ENCODE measurements at places on chromosomes 2 and 18. TPM values are rescaled to one million over a fixed set of nuclear protein-coding genes. Genes with fewer than 3 reads are reported as not detected.

DNA sequence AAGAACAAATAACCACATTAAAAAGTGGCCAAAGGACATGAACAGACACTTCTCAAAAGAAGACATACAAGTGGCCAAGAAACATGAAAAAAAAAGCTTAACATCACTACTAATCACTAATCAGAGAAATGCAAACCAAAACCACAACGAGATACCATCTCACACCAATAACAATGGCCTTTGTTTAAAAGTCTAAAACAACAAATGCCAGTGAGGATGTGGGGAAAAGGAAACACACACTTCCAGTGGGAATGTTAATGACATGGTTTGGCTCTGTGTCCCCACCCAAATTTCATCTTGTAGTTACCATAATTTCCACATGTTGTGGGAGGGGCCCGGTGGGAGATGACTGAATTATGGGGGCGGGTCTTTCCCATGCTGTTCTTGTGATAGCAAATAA lies 147.1 kb downstream of the GALNT1 start:
- no peak overlapping the region for H3K27ac ChIP-seq
- H3K4me1 ChIP-seq: no peaks in the 10 kb centered on the region
- H3K27me3 ChIP-seq: no peaks in the 10 kb centered on the region
- no peaks in the 10 kb centered on the region for H3K36me3 ChIP-seq
- no peak for DNase-seq

- H3K36me3 ChIP-seq: no peaks in the 10 kb centered on the region
- no peak overlapping the region for H3K4me3 ChIP-seq
- no peaks in the 10 kb centered on the region for H3K27me3 ChIP-seq
- H3K4me1 ChIP-seq: peaks cover 16% of the 10 kb centered on the region
- peak; percentile 81 for DNase-seq
- H3K27ac ChIP-seq: no peak overlapping the region
Observed at GRCh38 chr2:46650556-46651001, 171.2 kb downstream of the TMEM247 start.

C1GALT1C1L gene
- 2.7 TPM for total RNA-seq

DNA sequence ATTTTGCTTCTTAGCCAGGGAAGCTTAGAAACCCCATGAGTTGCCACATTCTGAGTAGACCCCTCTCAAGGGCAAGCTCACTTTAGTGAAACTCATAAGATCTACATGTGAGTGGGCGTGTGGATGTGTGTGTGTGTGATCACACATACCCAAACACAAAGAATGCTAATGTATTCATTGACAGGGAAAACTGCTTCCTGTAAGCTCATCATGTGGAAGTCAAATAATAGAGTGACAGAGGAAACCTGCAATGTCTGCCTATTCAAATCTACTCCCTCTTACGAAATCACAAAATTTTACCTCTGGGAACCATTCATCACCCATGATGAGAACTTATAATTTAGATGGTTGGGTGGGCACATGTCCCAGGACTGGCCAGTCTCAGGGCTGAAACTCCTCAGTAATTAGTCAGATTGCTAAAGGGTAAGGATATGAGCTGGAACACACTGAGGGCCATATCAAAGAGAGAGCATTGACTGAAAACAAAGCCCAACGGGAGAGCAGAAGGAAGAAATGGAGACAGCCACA lies 94.5 kb upstream of the CCDC150 start:
- DNase-seq: no peak

GRCh38 chr2:43255296-43255910 lies 29.0 kb upstream of the ZFP36L2 start:
- H3K4me1 ChIP-seq: peaks cover 32% of the 10 kb centered on the region
- no peak overlapping the region for H3K4me3 ChIP-seq
- no peak for DNase-seq
- no peaks in the 10 kb centered on the region for H3K36me3 ChIP-seq
- H3K27me3 ChIP-seq: no peaks in the 10 kb centered on the region
- peak overlapping the region; percentile 51 for H3K27ac ChIP-seq

DNA sequence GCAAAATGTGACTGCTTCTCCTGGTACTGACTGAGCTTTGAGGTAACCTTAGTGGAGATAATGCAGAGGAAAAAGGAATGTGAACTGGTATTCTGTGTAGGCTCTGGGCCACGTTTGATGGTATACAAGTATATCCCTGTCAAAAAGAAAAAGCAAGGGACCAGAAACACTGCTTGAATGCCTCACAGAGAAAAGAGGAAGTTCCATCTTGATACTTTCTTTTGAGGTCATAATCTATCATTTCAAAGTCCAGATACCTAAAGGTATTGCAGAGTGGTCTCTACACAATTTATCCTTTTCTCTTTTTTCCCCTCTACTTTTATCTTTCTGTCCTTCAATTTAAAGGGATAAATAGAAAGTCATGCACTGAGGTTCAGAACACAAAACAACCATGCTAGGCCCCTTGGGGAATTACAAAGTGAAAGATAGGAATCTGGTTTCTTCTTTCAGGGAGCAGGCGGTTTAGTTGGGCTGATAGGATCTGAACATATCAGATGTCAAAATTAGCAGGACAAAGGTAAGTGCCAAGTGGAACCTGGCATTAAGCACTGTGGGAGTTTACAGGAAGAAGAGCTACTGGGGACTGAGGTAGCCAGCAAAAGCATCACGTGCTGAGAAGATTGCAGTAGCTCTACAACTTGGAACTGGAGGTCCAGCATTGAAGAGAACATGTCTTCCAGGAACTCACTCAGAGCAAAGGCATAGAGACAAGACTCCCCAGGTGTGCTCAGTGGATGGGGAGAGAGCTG lies 121.2 kb downstream of the LYPD6 start:
- H3K4me1 ChIP-seq: no peaks in the 10 kb centered on the region
- no peak for DNase-seq
- no peaks in the 10 kb centered on the region for H3K27me3 ChIP-seq
- no peaks in the 10 kb centered on the region for H3K36me3 ChIP-seq

- no peaks in the 10 kb centered on the region for H3K4me1 ChIP-seq
- no peaks in the 10 kb centered on the region for H3K36me3 ChIP-seq
- H3K27me3 ChIP-seq: no peaks in the 10 kb centered on the region
- H3K4me3 ChIP-seq: no peak overlapping the region
Observed at GRCh38 chr2:170571612-170572011, 143.5 kb upstream of the SP5 start.

- no peaks in the 10 kb centered on the region for H3K36me3 ChIP-seq
- no peak overlapping the region for H3K27ac ChIP-seq
- no peaks in the 10 kb centered on the region for H3K27me3 ChIP-seq
- DNase-seq: no peak
- no peak overlapping the region for H3K4me3 ChIP-seq
Observed at GRCh38 chr2:102094917-102095316, 47.6 kb upstream of the IL1R1 start.

GRCh38 chr18:26654616-26655524 lies 106.5 kb upstream of the KCTD1 start:
- H3K4me1 ChIP-seq: peaks cover 27% of the 10 kb centered on the region
- no peaks in the 10 kb centered on the region for H3K27me3 ChIP-seq
- no peak for DNase-seq
- no peaks in the 10 kb centered on the region for H3K36me3 ChIP-seq
- peak overlapping the region; percentile 86 for H3K27ac ChIP-seq
- peak overlapping the region; percentile 67 for H3K4me3 ChIP-seq

- H3K27me3 ChIP-seq: no peaks in the 10 kb centered on the region
- H3K36me3 ChIP-seq: no peaks in the 10 kb centered on the region
- no peak overlapping the region for H3K27ac ChIP-seq
Observed at GRCh38 chr2:216064665-216065064, 16.9 kb downstream of the PECR start.

OBSL1 gene
- total RNA-seq: 83.6 TPM

DNA sequence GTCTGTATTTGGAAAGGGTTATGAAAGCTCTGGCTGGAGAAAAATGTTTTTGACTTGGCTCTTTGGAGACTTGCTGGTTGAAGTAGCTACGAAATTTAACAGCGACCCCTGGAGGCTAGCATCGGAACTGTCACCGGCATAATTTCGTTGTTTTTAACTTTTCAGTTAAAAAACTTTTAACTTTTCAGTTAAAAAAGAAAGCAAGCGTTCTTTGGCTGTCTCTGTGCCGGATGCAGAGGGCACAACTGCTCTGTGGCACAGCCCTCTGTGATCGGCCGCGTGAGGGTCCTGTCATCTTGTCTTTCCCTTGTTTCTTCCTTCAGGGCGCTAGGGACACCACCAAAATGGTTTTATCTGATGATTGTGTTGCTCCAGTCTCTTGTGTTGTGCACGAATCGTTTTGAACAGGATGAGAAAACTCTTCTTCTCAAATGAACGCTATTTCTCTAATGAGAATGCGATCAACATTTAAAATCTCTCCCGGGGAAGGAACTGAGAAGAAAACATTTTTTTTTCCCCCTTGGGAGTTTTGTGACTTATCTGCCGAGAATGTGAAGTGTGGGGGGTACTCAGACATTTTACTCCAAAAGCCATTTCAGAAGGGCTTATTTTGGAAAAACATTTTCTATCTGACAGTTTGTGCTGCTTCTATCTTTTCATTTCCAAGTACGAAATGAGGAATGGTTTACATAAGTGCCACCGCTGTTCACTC lies 57.1 kb downstream of the ADCYAP1 start:
- DNase-seq: no peak
- H3K27ac ChIP-seq: no peak overlapping the region
- no peaks in the 10 kb centered on the region for H3K36me3 ChIP-seq
- H3K4me3 ChIP-seq: no peak overlapping the region
- no peaks in the 10 kb centered on the region for H3K4me1 ChIP-seq
- no peaks in the 10 kb centered on the region for H3K27me3 ChIP-seq

GRCh38 chr2:45433363-45433762 lies 177.7 kb downstream of the SRBD1 start:
- H3K36me3 ChIP-seq: no peaks in the 10 kb centered on the region
- DNase-seq: no peak

AKAIN1 gene
- total RNA-seq: not detected

DTNA gene
- 71.9 TPM for total RNA-seq

DNA sequence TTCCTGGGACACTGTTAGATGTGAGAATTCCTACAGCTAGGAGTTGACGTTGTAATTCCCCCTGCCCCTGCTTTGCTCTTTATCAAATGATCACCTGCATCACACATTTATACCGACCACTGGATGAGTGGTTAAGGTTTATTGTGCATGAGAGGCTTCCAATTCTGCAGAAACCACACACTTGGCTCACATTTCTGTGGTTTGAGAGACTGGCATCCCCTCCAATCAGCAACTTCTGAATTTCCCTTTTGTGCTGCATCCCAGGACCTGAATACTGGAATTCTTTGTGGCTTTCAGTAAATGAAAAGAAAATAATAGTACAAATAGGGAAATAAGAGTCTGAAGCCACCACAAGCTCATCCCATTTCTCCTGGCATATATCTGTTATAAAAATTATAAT lies 628.7 kb upstream of the PIK3C3 start:
- no peak for DNase-seq
- H3K4me1 ChIP-seq: no peaks in the 10 kb centered on the region
- no peaks in the 10 kb centered on the region for H3K27me3 ChIP-seq
- H3K36me3 ChIP-seq: no peaks in the 10 kb centered on the region
